ENCODE measurements at places on chromosomes 7 and 10. TPM values are rescaled to one million over a fixed set of nuclear protein-coding genes. Genes with fewer than 3 reads are reported as not detected.

TAS2R3 gene
- 2.6 TPM for total RNA-seq

C10orf95 gene
- total RNA-seq = 1.5 TPM

CHPF2 gene
- 56.3 TPM for total RNA-seq

NKX1-2 gene
- 4.4 TPM for total RNA-seq

ZNF727 gene
- 0.50 TPM for total RNA-seq

GRCh38 chr7:94374231-94374630 is 20.5 kb upstream of the COL1A2 start:
- peak; percentile 22 for DNase-seq

DNA sequence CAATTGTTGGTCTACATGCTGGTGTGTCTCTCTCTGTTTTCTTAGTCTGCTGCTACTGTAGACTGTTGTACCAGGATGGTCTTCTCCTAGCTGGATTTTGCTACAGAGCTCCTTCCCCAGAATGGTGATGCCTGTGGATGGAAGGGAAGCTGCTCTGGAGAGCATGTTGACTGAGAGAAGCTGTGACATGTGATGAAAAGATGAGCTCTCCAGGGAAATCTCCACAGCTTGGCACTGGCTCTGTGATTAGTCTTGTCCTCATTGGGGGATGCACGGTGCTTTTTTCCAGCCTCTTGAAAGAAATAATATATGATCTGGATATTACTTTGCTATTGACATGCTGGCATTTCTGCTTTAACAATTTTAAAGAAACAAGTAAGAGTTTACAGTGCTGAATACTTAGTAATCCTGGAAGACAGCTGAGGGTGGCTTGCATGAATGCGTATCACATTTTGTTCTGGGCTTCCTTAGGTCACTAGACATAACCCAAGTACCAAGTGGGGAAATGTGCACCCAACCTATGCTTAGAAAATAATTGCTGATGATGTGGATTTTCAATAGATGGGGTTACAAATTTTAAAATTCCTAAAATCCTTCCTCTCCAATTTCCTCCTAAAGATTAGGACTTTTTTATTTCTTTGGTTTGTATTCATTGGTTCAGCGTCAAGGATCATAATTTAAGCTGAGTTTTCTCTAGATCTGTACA is 849.7 kb downstream of the KCNMA1 start:
- no peak for DNase-seq

GRCh38 chr7:50507898-50508470 is 57.2 kb downstream of the DDC start:
- DNase-seq = no peak

DNA sequence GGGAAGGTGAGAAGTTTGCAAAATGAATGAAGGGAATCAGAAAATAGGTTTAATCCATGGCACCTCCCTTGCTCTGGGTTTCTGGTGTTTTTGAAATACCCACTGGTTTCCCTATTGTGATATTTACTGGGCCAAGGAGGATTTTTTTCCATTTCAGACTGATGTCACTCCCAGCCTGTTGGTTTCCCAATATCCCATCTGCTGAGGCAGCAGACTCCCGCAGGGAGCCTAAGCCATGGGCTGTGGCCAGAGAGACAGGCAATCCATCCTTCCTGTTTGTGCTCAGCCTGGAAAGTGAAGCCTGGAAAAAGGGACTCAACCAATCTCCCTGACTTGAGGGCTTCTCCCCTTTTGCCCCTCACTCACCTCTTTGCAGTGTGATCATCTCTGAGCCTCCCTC is 22.8 kb downstream of the FAM107B start:
- DNase-seq = no peak

DNA sequence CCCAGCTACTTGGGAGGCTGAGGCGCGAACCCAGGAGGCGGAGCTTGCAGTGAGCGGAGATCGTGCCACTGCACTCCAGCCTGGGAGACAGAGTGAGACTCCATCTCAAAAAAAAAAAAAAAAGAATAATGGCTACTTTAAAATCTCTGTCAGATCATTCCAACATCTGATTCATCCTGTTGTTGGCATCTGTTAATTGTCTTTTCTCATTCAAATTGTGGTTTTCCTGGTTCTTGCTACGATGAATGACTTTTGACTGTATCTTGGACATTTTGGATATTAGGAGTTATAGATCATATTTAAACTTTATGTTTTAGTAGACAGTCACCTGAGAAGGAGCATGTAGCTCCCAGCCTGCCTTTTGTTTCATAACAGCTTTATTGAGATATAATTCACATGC is 8.5 kb downstream of the TPST1 start:
- peak; percentile 48 for DNase-seq

DNA sequence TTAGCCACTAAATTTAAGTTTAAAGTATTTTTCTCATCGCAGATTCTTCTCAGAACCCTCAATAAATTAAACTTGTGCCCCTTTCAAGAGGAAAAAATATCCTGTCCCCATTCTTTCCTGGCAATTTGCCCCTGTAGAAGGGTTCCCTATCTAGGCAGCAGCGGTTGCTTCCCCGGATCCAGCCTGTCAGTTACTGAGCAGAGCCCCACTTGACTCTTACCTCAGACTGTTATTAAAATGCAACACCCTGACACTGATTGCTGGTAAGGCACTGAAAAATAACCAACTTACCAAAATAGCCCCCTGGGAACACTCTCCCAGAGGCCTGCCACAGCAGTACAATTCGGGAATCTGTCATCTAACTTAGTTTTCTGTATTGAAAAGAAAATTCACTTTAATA is 13.9 kb downstream of the LMTK2 start:
- DNase-seq = no peak

GRCh38 chr10:75408911-75409885 is 7.6 kb upstream of the ZNF503 start:
- peak; percentile 81 for DNase-seq

GRCh38 chr10:8439040-8439439 is 384.6 kb downstream of the GATA3 start:
- DNase-seq = no peak

GRCh38 chr7:13179011-13179582 is 491.7 kb downstream of the ARL4A start:
- no peak for DNase-seq

- no peak for DNase-seq
Observed at GRCh38 chr7:80783678-80784327, 135.0 kb downstream of the SEMA3C start.

Measured in mammary epithelial cell (primary cell).